ENCODE measurements at places on chromosomes 1 and 21.

- no peak for DNase-seq
These were observed 28.5 kb downstream of the KCND3 start for GRCh38 chr1:111961016-111961415.

DNA sequence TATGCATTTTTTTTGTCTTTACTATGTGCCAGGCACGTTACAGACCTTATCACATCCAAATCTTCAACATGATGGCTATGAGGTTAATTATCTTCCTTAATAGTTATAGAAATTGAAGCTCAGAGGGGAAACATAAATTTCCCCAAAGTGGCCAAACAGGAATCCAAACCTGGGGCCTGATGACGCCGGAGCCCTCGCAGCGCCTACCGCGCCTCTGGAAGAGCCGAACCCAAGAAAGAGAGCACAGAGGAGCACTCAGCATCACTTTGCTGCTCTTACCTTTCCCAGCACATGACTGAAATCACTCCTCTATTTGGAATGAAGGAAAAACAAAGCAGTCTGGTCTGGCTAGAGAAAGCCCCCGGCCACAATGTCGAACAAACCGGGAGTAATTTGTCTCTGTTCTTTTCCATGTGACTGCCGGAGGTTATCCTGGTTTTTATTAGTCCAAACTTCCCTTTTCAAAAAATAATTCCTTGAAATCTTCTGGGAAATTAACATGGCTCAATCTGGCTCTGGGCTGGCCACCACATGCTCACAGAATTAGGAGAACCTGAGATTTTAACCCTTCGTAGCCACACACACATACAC lies 195.5 kb downstream of the ADSS2 start:
- no peak for DNase-seq

GRCh38 chr1:206466840-206467649 lies 3.2 kb upstream of the IKBKE start:
- peak; percentile 20 for DNase-seq

DNA sequence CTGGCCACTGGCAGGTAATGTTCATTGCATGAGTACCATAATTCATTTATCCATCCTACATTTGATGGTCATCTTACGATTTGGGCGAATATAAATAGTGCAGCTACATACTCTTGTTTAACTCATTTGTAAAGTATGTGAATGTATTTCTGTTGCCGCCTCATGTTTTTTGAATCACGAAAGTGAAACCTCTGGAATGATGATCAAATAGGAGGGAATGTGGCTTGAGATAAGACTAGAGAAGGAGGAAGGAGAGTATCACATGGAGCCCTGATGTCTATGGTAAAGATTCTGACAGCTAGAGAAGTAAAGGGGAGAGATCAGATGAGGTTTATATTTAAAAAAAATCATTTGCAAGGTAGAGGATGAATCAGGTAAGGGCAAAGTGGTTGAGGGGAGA lies 8.0 kb downstream of the MRPS14 start:
- no peak for DNase-seq

GRCh38 chr1:230735447-230735846 lies 11.7 kb upstream of the CAPN9 start:
- DNase-seq, result no peak

GRCh38 chr1:14568716-14569355 lies 29.6 kb upstream of the KAZN start:
- no peak for DNase-seq

DNA sequence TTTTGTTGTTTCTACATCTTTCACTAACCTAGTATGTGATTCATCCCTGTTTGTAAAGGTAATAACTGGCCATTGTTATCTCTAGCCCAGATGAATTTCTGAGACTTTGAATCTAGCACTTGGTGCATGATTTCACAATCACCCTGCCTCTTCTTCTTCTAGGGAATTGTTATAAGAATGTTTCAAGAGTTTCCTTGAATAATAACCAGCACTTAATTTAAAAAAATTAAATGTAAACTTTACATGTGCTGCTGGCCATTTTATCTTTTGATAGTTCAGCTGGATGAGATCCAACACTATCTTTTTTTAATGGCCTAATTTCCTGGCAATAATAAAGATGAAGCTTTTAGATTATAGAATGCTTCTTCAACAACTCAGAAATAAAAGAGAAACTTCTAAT lies 31.8 kb downstream of the UBE2U start:
- no peak for DNase-seq

DNA sequence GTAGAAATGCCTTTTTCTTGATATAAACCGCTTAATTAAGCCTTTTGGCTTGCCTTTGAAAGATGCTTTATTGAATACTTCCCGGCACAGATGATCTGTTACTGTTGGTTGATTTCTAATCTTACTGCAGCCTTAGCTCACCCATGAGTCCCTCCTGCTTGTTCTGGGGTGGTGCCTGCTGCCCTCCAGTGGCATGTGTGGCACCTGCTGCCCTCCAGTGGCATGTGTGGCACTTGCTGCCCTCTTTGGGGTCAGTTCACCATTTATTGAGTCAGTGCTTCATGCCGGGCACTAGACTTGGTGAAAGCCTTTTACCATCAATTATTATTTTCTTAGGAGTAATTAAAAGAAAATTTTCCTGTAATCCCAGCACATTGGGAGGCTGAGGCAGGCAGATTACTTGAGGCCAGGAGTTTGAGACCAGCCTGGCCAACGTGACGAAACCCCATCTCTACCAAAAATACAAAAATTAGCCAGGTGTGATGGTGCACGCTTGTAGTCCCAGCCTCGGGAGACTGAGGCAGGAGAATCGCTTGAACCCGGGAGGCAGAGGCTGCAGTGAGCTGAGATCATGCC lies 54.3 kb downstream of the ADARB1 start:
- peak; percentile 85 for DNase-seq

DNA sequence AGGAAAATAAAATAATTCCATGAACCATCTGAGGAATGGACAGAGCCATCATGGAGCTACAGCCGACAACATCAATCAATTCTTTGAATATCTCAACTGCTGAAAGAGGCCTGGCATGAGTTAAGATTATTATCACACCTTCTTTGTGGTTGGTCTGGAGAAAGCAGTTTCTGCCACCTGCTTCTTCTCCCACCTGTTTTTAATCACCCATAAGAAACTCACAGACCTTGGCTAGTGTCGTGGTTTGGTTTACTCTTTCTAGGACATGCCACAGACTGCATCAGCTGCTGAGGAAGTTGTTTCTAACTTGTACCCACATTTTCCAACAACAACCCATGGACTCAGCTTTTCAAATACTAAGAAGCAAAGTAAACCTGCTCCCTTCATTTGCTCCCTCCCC lies 65.6 kb downstream of the NTPCR start:
- no peak for DNase-seq

GRCh38 chr1:11350265-11350664 lies 77.3 kb downstream of the UBIAD1 start:
- no peak for DNase-seq

GRCh38 chr1:88800382-88801051 lies 90.8 kb downstream of the GTF2B start:
- peak; percentile 58 for DNase-seq

DNA sequence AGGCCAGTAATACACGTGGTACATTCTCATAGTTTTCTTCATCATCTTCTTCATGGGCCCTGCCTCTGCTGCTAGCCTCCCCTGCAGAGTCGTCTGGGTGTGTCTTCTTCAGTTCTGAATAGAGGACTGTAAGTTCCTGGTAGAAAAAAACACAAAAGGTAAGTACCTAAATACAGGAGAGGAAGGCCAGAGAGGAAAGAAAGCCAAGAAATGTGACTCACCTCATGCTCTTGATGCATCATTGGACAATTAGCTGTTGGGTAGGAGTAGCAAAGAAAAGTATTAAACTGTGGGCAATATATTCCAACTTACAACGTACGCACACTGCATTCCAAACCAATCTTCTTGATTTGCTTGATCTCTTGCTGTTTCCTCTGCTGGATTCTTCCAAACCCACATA lies 21.8 kb downstream of the FCRL3 start:
- no peak for DNase-seq

- no peak for DNase-seq
These were observed 57.6 kb downstream of the ZNHIT6 start for GRCh38 chr1:85650645-85651044.

DNA sequence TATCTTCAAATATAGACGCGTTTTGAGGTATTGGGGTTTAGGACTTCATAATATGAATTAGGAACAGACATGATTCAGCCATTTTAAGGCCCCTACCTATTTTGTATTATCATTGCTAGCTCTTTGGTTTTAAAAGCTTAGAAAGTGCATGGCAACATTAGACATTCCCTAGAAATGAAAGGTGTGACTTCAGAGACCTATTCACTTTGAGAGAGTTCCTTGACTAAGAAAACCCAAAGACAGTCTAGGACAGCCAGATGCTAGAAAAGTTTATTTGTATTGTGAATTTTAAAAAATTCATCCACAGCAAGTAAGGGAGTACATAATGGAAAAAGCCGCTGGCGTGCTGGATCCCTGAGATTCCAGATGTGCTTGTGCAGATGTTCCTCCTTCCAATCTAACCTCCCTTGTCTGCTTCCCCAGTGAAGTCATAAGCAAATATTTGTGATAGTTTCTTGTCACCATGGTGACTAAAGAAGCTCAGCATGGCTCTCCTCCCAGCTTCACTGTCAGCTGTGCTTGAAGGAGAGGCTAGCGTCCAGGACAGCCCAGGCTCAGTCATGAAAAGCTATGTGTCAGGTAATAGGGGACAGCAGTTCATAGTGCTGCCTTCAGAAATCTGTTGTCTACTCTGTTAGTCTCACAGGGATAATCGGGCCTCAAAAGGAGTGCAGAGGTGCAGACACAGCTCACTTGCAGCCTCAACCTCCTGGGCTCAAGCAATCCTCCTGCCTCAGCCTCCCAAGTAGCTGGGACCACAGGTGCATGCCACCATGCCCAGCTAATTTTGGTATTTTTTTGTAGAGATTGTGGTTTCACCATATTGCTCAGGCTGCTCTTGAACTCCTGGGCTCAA lies 34.8 kb downstream of the KPNA6 start:
- no peak for DNase-seq

- DNase-seq, result no peak
These were observed 188.4 kb downstream of the RRAGC start for GRCh38 chr1:38671221-38671620.

DNA sequence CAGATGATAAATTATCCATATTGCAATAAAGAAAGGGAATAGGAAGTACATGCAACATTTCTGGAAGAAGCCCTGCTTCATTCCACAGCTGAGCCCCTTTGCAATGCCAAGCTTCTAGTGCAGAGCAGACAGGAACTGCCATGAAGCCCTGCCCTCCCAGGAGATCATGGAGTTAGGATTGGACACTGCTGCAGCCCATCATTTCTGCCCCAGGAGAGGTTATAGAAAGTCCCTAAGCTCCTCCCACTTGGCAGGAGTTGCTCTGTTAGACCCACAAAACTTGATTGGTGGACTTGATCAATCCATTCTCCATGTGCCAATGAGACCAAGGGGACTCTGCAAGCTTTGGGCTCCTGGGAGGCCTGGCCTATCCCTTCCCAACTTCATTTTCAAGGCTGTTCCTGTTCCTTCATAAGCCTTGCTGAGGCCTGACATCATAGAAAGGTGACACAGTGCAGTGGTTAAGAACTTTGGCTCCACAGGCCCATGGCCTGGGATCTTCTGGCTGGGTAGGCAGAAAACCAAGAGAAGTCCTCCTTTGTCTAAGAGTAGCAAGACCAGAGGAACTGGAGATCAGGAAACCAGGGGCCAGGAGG lies 1.3 kb upstream of the LAPTM5 start:
- no peak for DNase-seq

- DNase-seq, result no peak
These were observed at the start of gene S100A16 for GRCh38 chr1:153612755-153613331. Gene S100A16 (minus strand): TSS chr1:153613137. CDS start chr1:153608151, 4,986 bp downstream.

DNA sequence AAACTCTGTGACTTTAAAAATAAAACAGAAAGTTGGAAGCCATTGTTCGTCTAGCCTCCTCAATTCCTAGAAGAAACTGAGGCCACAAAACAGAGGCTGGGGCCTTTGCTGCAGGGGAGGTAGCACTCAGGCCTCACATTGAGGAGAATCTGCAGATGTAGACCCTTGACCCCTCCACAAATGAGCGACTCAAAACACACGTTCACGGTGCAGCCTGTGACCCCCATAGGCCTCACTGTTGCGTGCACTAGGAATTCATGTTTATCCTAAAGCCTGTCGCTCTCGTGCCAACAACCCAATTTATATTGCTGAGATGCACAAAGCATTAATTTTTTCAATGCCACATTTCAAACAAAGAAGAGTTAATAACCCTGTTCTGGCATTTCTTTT lies 5.6 kb downstream of the TMEM51 start:
- no peak for DNase-seq

GRCh38 chr1:166354406-166354805 lies 187.6 kb upstream of the FAM78B start:
- no peak for DNase-seq

DNA sequence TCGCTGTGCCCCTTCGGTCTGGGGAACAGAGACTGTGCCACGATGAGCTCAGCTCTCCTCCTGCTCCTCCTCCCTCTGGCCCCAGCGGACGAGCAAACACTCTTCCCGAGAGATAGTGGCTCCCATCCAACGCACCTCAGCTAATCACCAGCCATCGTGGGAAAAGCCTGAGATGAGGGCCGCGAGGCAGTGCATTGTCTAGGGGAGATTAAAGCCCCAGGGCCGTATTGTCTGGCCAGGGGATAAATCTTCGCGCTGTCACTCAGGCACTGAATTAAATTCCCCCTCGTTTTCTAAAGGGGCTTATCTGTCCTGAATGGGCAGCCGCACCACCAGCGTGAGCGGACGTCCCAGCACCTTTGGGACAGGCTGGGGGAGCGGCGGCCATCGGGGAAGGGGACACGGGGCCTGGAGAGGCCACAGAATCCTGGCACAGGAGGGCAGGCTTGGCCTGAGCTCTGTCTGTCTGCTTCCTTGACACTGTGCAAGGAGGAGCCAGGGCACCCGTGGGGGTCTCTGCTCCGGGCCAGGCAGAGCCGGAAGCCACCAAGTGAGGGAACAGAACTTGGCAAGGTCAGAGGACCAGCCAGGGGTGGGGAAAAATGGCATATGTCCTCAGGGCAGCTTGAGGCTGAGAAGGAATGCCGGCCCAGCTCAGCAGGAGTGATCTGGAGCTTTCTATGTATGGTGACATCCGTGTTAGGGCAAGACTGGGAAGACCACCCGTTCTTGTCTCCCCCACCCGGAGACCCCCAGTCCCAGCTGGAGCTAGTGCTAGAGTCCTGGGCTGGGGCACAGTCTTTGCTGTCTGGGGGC lies 32.3 kb downstream of the PRDM16 start:
- DNase-seq, result no peak

All from activated CD4-positive, alpha-beta T cell treated with anti-CD3 and anti-CD28 coated beads, Interleukin-2, amount 10 ng/mL, durations not matched to agents 7 days and 5 days (primary cell).